ENCODE measurements at places on chromosomes 6 and 20.
A peak's percentile ranks its signal among the peaks of the same experiment; 100 is the strongest.

DNA sequence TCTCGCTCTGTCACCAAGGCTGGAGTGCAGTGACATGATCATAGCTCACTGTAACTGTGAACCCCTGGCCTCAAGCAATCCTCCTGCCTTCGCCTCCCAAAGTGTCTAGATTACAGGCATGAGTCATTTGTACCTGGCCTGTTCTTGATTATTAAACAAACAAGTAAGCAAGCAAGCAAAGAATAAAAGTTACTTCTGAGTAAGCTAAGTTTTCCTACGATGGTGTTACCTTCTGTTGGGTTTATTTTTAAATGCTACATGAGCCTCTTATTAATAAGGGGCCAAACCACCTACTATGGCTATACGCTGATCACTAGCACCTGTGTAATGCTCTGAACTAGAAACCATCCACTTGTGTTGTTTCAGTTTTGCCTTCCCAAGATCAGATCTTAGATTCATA, 50.8 kb downstream of the IL22RA2 start:
- DNase-seq: no peak

GRCh38 chr6:148747471-148748165, 788 bp downstream of the UST start:
- no peak for DNase-seq

- no peak for DNase-seq
Measured at GRCh38 chr6:42296614-42297013, 79.0 kb upstream of the MRPS10 start.

- DNase-seq: no peak
Measured at GRCh38 chr20:54090230-54091119, 20.1 kb upstream of the BCAS1 start.

DNA sequence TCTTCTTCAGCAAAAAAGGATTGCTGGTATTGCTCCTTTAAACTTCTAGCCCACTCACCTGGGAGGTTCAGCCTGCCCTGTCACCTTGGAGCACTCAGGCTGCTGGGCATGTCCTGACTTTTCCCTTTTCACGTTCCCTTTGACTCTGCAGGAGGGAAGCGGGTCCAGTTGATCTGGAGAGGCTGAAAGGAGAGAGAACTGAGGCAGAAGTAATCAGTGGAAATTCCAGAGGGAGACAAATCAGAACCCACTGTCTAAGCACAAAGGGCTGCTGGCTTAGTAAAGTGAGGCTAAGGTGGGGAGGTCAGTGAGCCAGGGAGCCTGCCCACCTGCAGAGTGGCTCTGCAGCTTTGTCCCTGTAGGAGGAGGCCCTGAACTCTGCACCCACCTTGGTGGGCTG, 9.7 kb upstream of the SYNDIG1 start:
- DNase-seq: no peak

GRCh38 chr6:35581633-35582032, 68.9 kb upstream of the TULP1 start:
- DNase-seq: no peak

GRCh38 chr6:156345700-156346099, 431.5 kb upstream of the ARID1B start:
- no peak for DNase-seq

DNA sequence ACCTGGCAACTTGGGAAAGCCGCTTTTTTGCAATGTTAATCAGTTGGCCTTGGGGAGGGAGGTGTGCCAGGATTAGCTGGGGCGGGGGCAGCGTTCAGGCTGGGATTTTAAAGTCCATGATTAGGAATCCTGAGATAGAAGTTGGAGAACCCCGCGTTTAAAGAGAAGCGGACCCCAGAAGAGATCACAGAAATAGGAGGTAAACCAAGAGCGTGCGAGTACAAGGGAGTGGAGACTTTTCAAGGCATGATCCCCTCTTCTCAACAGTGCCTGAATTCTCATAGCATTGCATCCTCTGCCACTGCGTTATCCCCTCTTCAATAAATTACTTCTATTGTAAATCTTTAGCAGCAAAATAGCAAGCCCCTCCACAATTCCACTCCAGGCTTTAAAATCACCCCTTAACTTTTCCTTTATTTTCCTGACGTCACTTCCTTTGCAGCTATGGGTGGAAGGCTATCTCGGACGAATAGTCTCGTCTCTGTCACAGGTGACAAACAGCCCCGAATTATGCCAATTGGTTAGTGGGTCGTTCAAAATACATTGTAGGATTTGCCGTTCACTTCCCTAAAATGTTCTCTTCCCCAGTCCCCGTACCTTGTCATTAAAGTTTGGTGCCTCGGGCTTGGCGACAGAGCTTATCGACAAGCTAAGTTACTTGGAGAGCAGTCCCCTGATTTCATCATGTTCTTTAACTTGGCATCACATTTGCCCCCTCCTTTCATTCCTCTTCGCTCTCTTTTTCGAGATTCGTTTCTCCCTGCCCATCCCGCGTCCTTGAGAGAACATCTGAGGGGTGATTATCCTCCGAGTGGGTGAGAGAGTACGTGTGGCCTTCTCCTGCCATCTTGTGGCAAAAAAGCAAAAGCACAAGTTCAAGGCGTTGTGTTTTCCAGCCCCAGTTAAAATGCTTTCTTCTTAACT, 17.1 kb downstream of the OR2B2 start:
- DNase-seq: no peak

DNA sequence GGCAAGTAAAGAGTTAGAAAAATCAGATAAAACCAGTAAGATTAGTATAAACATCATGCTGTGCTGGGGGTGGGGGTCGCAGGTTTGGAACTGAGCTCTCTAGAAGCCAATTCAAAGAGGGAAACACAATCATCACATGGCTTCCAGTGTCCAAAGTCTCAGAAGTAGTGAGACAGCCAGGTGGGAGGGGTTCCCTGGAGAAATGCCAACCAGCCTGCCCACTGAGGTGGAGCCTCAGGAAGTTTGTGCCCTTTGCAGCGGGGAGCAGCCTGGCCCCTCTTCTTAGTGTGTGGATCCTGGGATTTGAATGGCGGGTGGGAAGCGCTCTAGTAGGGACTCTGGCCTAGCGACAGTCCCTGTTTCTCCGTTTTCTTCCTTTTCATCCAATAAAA, 21.4 kb downstream of the C6orf15 start:
- no peak for DNase-seq

DNA sequence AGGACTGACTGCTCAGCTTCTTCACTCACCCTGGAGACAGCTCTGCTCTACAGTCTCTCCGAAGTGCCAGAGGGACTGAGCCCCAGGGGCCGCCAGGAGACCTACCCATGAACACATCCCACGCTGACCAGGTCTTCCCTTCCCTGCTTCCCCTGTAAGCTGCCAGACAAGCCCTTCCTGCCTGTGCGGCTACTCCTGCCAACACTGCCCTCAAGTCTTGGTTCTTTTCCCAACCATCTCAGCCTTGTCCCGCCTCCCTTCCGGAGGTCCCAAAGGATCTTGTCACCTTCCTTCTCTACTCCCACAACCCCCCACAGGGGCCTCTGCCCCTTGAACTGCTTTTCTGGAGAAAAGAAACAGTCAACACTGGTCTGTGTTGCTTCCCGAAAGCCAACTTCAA, 15.0 kb downstream of the CPNE5 start:
- no peak for DNase-seq

- no peak for DNase-seq
Measured at GRCh38 chr6:130381459-130382380, 15.9 kb downstream of the TMEM200A start.

- no peak for DNase-seq
Measured at GRCh38 chr6:138104618-138105213, 2.5 kb downstream of the PERP start.

- no peak for DNase-seq
Measured at GRCh38 chr6:28867086-28867409, 56.7 kb downstream of the TRIM27 start.

- DNase-seq: no peak
Measured at GRCh38 chr6:55182016-55182650, 7.8 kb downstream of the HCRTR2 start.

DNA sequence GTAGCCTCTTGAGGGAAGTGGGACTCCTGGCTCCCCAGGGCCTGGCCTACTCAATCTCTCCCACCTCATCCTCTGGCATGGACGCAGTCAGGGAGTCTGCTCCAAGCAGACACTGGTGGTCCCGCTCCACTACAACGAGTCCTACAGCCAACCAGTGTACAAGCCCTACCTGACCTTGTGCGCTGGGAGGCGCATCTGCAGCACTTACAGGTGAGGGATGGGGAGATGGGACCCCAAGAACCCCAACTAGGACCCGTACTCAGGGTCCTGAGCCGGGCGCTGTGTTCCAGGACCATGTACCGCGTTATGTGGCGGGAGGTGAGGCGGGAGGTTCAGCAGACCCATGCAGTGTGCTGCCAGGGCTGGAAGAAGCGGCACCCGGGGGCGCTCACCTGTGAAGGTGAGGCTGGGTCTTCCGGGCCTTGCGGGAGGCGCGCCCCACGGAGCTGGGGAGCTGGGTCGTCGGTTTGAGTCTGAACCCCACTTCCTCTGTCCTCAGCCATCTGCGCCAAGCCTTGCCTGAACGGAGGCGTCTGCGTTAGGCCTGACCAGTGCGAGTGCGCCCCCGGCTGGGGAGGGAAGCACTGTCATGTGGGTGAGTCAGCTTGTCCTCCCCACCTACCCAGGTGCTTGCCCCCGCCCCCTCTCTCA, 2.1 kb downstream of the EGFL8 start:
- DNase-seq: no peak

GRCh38 chr20:22303523-22303922, 280.8 kb downstream of the FOXA2 start:
- DNase-seq: no peak

DNA sequence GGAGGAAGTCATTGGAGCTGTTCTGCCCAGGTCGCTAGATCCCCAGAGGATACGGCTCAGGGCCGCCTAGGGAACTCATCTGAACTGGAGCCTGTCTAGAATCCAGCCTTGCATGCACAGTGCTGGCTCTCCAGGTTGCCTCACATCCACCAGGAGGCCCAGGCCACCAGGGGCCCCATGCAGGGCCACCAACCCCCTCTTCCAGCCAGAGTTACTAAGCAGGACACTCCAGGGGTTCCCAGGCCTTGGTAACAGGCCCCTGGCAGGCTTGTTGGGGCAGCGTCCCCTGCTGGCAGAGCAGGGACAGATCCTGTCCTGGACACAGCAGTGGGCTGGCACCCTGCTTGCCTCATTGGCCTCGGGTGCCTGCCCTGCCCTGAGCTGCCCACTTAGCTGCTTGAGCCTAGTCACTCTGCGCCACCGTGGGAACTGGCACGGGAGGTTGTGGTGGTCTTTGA, 35.3 kb downstream of the EFCAB8 start:
- DNase-seq: no peak

GRCh38 chr6:115601509-115601908, 459.2 kb downstream of the FRK start:
- DNase-seq: no peak

DNA sequence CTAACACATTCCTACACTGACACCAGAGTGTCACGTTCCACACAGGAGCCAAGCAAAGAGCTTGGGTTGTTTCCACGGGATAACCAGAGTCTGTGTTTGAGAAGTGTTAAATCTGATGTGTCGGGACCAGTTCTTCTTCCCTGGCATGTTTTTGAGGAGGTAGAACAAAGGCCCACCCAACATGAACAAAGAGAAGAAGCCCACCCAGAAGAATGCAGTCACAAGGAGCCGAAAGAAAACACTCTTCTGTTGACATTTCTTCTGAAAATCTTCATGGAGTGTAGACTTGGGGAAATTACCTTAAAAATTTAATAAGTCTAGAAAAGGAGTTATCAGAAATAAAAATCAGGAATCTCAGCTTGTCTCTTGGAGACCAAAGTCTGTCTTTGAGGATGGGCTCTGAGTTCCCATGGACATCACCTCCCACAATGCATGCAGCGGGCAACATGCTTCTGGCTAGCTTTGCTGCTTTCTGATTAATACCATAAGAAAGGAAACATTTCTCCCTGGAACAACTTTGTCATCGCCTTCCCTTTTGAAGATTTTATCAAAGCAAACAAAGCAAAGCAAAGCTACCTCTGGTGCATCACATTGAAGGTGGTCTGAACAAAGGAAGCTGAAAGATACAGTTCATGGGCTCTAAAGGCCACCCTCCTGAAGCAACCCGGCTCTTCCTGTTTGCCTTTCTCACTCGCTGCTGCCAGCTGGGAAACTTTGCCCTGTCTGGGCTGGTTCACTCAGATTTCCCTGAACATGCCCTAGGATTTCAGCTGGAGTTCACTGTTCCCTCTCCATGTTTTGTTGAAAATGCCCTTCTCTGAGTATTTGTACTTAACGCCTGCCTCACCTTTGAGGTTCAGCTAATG, 448.1 kb downstream of the KIF16B start:
- DNase-seq: no peak

GRCh38 chr6:145886228-145886956, 71.8 kb upstream of the FBXO30 start:
- DNase-seq: no peak

GRCh38 chr6:156953479-156954146, 176.4 kb downstream of the ARID1B start:
- DNase-seq: no peak

GRCh38 chr6:161890133-161890831, 616.4 kb upstream of the AGPAT4 start:
- no peak for DNase-seq

GRCh38 chr20:23668477-23668951, 20.3 kb downstream of the CST4 start:
- DNase-seq: no peak

GRCh38 chr6:141541581-141542324, 591.0 kb upstream of the GJE1 start:
- DNase-seq: no peak

DNA sequence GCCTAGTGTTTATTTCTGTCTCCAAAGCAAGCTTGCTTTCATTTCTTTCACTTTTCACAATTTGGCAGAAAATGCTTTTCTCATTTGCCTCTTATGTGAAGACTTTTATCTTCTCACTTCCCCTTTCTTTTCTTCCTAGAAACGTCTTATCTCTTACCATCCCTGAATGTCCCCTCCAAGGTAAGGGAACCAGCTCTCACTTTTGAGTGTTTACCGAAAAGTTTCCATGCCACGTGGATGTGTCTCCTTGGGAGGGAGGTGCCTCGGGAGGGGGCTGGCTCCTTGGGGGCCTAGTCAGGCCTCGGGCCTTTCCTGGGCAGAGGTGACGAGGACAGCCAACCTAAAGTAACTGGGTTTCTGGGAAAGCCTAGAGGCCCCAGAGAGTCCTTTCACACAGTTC, 127.4 kb downstream of the CD24 start:
- DNase-seq: no peak

GRCh38 chr6:90156861-90157260, 139.8 kb downstream of the BACH2 start:
- DNase-seq: peak; percentile 13

- DNase-seq: no peak
Measured at GRCh38 chr20:60883496-60883895, 368.6 kb upstream of the CDH4 start.

DNA sequence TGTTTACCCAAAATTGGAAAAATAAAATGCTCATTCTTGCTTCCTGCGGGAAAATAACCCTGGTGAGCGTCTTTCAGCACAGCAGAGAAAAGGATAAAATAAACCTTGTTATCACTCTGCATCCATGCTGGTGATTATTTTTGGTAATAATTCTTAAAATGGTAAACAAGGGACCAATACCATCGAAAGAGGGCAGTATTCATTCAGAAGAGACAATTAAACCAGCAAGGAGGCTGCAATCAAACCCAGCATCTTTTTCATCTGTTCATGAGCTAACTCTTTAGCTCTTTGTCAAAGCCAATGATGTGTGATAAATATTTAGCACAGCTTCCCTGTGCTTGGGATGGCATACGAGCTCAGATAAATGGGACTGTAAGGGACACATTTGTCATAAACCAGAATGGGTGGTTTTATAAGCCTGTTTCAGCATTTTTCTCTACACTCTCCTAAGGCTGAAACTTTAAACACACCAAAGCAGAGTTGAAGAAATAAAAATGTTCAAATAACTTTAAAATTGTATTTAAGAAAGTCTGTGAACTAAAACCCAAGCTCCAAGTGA, 34.4 kb downstream of the CDH26 start:
- DNase-seq: no peak
